ENCODE measurements at places on chromosomes 7 and 10. TPM values are rescaled to one million over a fixed set of nuclear protein-coding genes. Genes with fewer than 3 reads are reported as not detected.

DNA sequence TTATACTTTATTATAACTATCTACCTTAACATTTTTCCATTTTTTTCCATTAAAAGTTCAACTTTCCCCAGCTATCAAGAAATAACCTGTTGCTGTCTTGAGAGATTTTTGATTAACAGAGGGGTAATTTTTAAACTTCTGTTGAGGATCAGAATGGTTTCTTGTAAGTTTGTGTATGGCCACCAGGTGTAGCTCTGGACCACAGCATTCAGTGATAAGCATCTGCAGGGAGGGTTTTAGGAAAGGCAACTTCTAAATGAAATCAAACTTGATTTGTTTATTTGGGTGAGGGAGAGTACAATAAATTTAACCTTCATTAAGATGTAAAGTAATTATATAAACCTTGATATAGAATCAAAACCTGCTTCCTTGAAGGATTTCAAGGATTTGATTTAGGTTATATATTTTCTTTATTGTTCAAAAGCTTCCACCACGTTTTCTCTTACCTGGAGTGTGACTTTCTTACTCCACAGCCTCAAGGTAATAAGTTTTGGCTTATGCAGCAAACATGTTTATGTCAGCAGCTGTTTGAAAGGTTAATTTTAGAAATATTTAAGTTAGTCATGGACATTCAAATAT, 153.3 kb downstream of the STK31 start:
- no peak for DNase-seq

- DNase-seq, result no peak
Observed at GRCh38 chr10:120897343-120897742, 46.2 kb downstream of the WDR11 start.

Gene ZNF488
- not detected for total RNA-seq

Gene EZH2
- 2.3 TPM for total RNA-seq

DNA sequence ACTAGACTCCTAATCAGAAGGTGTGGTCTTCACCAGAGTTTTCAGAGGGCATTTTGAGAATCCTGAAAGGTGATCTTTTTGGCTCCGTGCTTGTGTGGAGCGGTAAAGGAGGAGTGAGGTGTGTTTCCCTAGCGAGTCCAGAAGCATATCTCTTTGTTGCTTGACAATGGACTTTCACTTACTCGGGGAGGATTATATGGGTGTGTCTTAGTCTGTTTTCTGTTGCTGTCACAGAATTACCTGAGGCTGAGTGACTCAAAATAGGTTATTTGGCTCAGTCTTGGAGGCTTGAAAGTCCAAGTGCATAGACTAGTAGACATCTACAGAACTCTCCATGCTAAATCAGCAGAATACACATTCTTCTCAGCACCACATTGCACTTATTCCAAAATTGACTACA, 57.9 kb downstream of the AKR1C4 start:
- no peak for DNase-seq

GRCh38 chr7:69518705-69519077, 79.6 kb upstream of the AUTS2 start:
- DNase-seq, result no peak

Measured in left cardiac atrium (tissue), 4 donors.